Mesothelial cell of epicardium (in vitro differentiated cells): ENCODE measurements at places on chromosomes 6 and 20. TPM values are rescaled to one million over a fixed set of nuclear protein-coding genes. Genes with fewer than 3 reads are reported as not detected.

GRCh38 chr6:117653949-117654348, 21.3 kb upstream of the NUS1 start:
- no peak for DNase-seq
- H3K27ac ChIP-seq: no peak overlapping the region

The MAP3K7 gene
- 34.7 to 35.9 TPM (median 35.6 TPM) in 3 replicates for total RNA-seq

GRCh38 chr20:59822291-59823029, 111.0 kb downstream of the SYCP2 start:
- no peak for DNase-seq
- no peaks in the 10 kb centered on the region for H3K4me1 ChIP-seq
- no peaks in the 10 kb centered on the region for H3K36me3 ChIP-seq

GRCh38 chr6:112037783-112038216, 16.1 kb upstream of the CCN6 start:
- H3K36me3 ChIP-seq: no peaks in the 10 kb centered on the region
- peaks cover 2% of the 10 kb centered on the region for H3K27me3 ChIP-seq
- no peak for DNase-seq

DNA sequence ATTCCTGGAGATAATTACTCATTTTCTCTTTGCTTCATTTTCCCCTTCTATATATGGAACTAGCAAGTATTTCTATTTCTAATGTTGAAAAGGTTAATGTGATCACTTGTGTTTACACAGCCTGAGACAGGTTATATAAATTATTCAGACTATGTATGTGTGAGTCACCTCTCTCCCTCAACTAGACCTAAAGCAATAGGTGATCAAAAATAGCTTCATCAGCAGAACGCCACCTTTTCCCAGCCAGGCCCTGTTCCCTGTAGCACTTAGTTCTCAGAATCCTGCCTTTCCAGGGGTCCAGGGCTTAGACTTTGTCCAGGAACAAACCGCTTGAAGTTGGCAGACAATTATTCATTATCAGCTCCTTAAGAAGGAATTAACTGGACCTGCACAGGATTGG, 125.3 kb upstream of the EXOC2 start:
- no peak for DNase-seq
- no peak overlapping the region for H3K27ac ChIP-seq
- H3K4me3 ChIP-seq: no peak overlapping the region
- H3K36me3 ChIP-seq: no peaks in the 10 kb centered on the region
- peaks cover 26% of the 10 kb centered on the region for H3K27me3 ChIP-seq

- peaks cover 5% of the 10 kb centered on the region for H3K4me1 ChIP-seq
- H3K4me3 ChIP-seq: no peak overlapping the region
- no peaks in the 10 kb centered on the region for H3K27me3 ChIP-seq
- H3K36me3 ChIP-seq: no peaks in the 10 kb centered on the region
- no peak for DNase-seq
Measured at GRCh38 chr20:38353316-38353715, 7.0 kb downstream of the LBP start.

GRCh38 chr6:15362274-15363160, 116.6 kb downstream of the JARID2 start:
- no peak overlapping the region for H3K4me3 ChIP-seq
- DNase-seq: no peak
- no peaks in the 10 kb centered on the region for H3K36me3 ChIP-seq
- H3K4me1 ChIP-seq: peaks cover 44% of the 10 kb centered on the region

The LY6G6C gene
- total RNA-seq: 0.89 to 1.4 TPM (median 1.3 TPM) in 3 replicates

DNA sequence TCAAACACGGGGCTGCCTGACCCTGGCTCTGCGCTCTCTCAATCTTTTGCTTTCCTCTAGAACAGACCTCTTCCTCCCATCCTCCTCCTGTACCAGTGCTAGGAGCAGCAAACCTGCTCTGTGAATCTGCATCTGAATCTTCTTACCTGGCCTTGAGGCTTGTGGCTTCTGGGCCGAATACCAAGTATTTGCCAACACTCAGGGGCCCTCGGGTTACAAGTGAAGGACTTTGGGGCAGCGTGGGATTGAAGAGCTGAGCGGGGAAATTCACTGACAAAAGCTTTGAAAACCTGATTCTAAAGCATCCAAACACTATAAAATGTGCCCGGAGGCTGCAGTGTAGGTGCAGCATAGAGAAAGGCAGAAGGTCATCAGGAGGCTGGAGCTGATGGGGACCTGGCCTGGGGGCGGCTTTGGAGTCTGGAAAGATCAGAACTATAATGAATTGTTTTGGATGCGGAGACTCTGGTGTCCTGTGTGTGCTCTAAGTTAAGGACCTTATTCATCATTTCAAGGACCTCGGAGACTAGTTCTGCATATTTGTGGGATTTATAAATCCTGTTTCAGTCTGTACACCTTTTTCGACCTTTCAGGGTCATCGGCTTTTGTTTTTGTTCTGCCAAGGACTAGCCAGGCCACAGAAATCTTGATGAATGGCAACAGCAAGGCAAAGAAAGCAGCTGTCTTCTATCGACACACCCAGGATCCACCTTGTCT, 16.4 kb upstream of the IGF2R start:
- DNase-seq: no peak
- no peak overlapping the region for H3K27ac ChIP-seq
- no peaks in the 10 kb centered on the region for H3K36me3 ChIP-seq
- H3K27me3 ChIP-seq: no peaks in the 10 kb centered on the region
- no peak overlapping the region for H3K4me3 ChIP-seq
- peaks cover 15% of the 10 kb centered on the region for H3K4me1 ChIP-seq

GRCh38 chr6:158272324-158272723, 39.9 kb upstream of the TULP4 start:
- no peak for DNase-seq
- H3K27ac ChIP-seq: no peak overlapping the region
- H3K4me3 ChIP-seq: no peak overlapping the region
- no peaks in the 10 kb centered on the region for H3K4me1 ChIP-seq

The C20orf173 gene
- not detected in 3 replicates for total RNA-seq

DNA sequence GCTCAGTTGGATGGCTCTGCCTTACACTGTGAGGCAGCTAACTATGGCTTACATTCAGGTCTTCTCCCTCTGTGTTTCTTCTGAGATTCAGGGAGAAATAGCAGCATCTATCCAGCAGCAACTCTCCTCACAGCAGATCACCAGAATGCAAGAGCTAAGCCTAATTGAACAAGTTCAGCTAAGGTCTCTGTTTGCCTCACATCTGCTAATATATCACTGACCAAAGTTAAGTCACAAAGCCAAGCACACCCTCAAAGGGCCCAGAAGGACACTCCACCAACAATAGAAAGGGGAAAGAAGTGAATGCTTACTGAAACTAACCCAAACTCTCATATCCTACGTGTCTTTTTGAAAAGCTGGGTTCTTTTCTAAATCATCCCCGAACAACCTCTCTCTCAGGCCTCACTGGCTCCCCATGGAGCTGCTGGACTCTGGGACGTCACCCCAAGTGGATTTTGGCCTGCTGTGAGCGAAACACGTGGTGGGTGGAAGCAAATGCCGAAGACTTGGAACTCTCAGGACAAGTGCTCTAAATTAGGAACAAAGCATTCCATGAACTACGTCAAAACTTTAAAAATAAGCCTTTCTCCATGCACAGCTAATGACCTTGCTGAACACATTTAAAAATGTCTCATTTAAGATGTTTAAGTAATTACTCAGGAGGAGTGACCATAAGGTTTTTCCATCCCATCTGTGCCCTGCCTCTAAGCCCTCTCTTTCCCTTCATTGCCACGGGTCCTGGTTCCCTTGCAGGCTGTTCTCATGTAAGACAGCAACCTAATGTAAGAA, 167.5 kb upstream of the PLCB4 start:
- DNase-seq: no peak
- H3K4me3 ChIP-seq: no peak overlapping the region
- no peaks in the 10 kb centered on the region for H3K4me1 ChIP-seq
- no peaks in the 10 kb centered on the region for H3K36me3 ChIP-seq
- no peaks in the 10 kb centered on the region for H3K27me3 ChIP-seq
- no peak overlapping the region for H3K27ac ChIP-seq

DNA sequence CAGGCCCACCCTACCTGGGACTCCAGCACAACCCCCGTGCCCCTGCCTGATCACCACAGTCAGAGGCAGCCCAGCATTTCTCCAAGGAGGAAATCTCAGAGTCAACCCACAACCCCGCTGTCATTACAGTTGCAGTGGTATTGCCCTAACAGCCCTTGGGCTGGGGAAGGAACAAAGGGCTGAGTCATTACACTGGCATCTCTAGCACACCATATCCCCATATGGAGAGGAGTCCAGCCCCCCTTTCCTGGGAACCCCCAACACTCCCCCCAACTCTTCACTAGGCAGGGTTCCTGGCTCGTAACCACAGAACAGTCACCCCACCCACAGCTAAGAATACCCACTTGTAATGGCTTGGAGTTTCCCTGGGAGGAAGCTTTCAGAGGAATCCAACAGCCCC, 149.4 kb upstream of the OGFRL1 start:
- H3K4me3 ChIP-seq: no peak overlapping the region
- no peaks in the 10 kb centered on the region for H3K4me1 ChIP-seq
- H3K36me3 ChIP-seq: no peaks in the 10 kb centered on the region
- H3K27me3 ChIP-seq: no peaks in the 10 kb centered on the region
- no peak for DNase-seq

DNA sequence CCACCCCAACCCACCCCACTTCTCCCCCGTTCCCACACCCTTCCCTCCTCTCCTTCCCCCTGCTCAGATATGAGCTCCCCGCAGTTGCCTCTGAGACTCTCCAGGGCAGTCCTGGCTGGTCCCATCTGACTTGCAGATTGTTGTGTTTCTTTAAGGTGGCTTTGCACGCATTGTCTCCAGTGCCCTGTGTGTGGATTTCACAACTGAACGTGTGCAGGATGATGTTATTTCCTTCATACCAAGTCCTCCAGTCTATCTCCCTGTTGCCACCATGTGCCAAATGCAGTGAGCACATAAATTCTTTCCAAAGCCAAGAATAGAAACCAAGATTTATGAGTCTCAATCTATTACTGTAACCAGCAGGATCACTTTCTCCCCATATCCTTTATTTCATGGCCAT, 79.1 kb downstream of the TMEM242 start:
- no peak overlapping the region for H3K4me3 ChIP-seq
- no peak for DNase-seq
- peaks cover 11% of the 10 kb centered on the region for H3K27me3 ChIP-seq

The TGM2 gene
- total RNA-seq: 32.4 to 35.7 TPM (median 35.3 TPM) in 3 replicates

The GRM1 gene
- 0.11 to 0.16 TPM in 2 of 3 replicates, not detected in the other for total RNA-seq

DNA sequence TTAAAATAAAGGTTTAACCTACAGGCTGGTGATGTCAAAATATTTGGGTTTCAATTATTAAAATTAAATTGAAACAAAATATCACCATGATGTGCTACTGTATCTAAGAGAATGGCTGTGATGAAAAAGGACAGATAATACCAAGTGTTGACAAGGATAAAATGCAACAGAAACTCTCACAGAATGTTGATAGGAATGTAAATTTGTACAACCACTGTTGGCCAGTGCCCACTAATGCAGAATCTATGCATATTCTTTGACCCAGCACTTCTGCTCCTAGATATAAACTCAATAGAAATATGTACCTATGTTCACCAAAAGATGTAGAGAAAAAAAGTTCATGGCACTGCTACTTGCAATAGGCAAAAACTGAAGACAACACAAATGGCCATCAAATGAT, 41.1 kb upstream of the BTBD3 start:
- H3K27me3 ChIP-seq: no peaks in the 10 kb centered on the region
- DNase-seq: no peak
- H3K4me1 ChIP-seq: peaks cover 9% of the 10 kb centered on the region
- no peaks in the 10 kb centered on the region for H3K36me3 ChIP-seq
- H3K27ac ChIP-seq: no peak overlapping the region
- no peak overlapping the region for H3K4me3 ChIP-seq

The CST4 gene
- not detected in 3 replicates for total RNA-seq

The CPXM1 gene
- total RNA-seq: 152 to 160 TPM (median 155 TPM) in 3 replicates

- H3K4me1 ChIP-seq: peaks cover 41% of the 10 kb centered on the region
- DNase-seq: no peak
- H3K27me3 ChIP-seq: no peaks in the 10 kb centered on the region
- H3K36me3 ChIP-seq: no peaks in the 10 kb centered on the region
- peak overlapping the region; percentile 98 for H3K27ac ChIP-seq
- H3K4me3 ChIP-seq: peak overlapping the region; percentile 96
Measured at GRCh38 chr6:147204843-147205311, 660 bp downstream of the STXBP5 start.

DNA sequence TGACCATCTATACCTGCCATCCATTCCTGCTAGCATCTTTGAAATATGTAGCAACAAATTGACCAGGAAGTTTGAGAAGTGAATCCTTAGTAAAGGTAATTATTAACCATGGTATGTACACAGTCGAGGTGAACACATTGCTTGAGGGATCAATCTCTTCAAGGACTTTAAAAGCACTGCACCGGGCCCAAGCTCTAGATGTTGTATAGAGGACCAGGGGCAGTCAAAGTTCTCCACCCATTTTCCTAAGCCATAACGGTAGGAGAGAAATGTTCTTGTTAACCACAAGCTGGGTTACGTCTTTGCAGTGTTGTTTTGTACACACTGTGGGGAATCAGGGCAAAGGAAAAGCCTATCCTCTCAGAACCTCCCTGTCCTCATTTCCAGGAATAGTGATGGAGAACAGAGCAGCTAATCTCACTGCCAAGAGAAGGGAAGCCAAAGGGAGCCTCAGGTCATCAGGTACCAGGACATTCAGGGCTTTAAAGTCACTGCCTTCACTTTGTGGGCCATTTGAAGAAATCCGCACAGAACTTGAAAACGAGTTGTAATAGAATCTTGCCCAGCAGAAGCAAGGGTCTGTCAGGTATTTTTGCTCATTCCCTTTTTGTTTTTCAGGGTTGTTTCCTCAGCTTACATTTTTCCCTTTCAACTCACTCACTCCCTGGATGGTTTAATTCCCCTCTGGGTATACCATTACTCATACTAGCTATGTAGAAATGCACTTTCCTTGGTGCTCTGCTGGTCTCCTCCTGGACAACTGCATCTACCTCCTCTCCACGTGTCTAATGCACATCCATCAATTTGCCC, 5.3 kb upstream of the PM20D2 start:
- no peaks in the 10 kb centered on the region for H3K27me3 ChIP-seq
- peak overlapping the region; percentile 44 for H3K27ac ChIP-seq
- DNase-seq: no peak
- H3K4me1 ChIP-seq: peaks cover 36% of the 10 kb centered on the region

- no peak overlapping the region for H3K4me3 ChIP-seq
- no peaks in the 10 kb centered on the region for H3K36me3 ChIP-seq
- no peak overlapping the region for H3K27ac ChIP-seq
- H3K4me1 ChIP-seq: peaks cover 15% of the 10 kb centered on the region
- DNase-seq: no peak
Measured at GRCh38 chr6:137692806-137693205, 174.3 kb upstream of the TNFAIP3 start.

DNA sequence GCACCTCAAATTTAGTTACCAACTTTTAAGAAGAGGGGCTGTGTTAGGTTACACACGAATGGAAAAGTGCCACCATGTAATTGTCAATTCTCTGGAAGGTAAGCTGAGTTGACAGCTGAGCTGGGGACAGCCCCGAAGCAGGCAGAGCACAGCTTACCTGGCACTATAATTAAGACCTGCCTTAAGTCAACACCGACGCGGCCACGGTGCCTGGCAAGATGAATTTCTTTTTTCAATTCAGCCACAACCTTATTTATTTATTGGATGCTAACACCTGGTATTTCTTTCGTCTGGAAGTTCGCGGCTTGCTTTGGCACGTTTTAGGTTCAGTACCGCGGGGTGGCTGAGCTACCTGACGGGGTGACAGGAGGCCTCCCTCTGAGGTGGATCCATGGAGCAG, 40.6 kb upstream of the NFATC2 start:
- no peak overlapping the region for H3K4me3 ChIP-seq
- DNase-seq: no peak
- no peaks in the 10 kb centered on the region for H3K36me3 ChIP-seq
- no peak overlapping the region for H3K27ac ChIP-seq
